ENCODE measurements at places on chromosomes 11 and 22.
A peak's percentile ranks its signal among the peaks of the same experiment; 100 is the strongest.

- peak overlapping the region; percentile 46 for H3K27ac ChIP-seq
- DNase-seq: no peak
- H3K4me3 ChIP-seq: no peak overlapping the region
- H3K27me3 ChIP-seq: no peaks in the 10 kb centered on the region
- H3K36me3 ChIP-seq: no peaks in the 10 kb centered on the region
- peaks cover 42% of the 10 kb centered on the region for H3K4me1 ChIP-seq
Observed at GRCh38 chr11:20631519-20632168, 32.2 kb downstream of the SLC6A5 start.

DNA sequence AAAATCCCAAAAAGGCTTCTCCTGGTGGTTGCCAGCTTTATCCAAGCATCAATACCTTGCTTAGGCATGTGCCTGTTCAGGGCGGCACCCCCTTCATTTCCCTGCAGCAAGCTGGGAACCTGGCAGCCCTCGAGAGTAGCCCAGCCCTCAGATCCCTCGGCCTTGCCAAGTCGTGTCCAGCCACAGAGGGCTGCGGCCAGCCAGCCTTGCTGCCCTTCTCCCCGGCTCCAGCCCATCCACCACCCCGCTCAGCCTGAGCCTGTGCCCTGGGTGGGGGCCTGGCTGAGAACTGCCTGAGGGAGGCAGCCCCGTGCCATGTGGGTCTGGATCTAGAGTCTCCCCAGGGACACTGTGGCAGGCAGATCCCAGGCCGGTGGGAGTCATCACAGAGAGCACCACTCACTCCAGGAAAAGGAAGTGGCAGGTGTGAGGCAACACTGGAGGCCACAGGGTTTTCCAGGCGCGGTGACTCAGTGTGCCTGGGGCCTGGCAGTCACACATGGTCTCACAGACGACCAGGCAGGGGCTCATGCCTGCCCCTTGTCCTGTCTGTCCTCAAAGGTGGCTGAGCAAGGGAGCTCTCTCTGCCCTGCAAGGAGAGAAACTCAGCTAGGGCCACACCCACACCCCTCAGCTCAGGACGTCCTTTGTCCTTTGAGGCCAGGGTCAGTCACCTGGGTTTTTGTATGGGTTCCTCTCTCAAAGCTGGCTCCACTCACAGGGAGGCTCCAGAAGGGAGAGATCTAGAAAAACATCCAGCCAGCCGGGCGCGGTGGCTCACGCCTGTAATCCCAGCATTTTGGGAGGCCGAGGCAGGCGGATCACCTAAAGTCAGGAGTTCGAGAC is 12.2 kb upstream of the CDC42BPG start:
- H3K4me1 ChIP-seq: peaks cover 49% of the 10 kb centered on the region
- no peak overlapping the region for H3K4me3 ChIP-seq
- H3K27ac ChIP-seq: no peak overlapping the region
- H3K36me3 ChIP-seq: 0 out of 2 replicates have a peak, but pooled peaks cover 5% of the 10 kb centered on the region
- no peak for DNase-seq

DNA sequence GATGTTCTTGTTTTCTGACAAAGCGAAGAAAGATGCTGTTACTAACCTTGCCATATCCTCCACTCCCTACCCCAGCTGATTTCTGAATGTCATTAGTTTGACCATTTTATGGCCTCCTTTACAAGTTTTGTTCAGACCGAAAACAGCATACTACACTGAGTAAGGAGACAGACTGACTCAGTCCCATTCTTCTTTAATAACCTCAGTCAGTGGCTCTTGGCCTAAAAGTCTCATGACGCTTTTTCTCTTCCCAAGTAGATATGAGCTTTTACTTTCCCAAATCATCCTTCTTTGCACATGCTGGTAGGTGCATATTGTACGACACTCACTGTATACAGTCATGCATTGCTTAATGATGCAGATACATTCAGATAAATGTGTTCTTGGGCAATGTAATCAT is 8.0 kb upstream of the FIBIN start:
- no peaks in the 10 kb centered on the region for H3K4me1 ChIP-seq
- H3K4me3 ChIP-seq: no peak overlapping the region
- H3K27me3 ChIP-seq: no peaks in the 10 kb centered on the region
- no peaks in the 10 kb centered on the region for H3K36me3 ChIP-seq
- no peak for DNase-seq

GRCh38 chr11:11555208-11555607 is 66.6 kb downstream of the GALNT18 start:
- no peaks in the 10 kb centered on the region for H3K4me1 ChIP-seq
- H3K27ac ChIP-seq: no peak overlapping the region
- H3K4me3 ChIP-seq: no peak overlapping the region
- no peaks in the 10 kb centered on the region for H3K36me3 ChIP-seq

- DNase-seq: no peak
- no peaks in the 10 kb centered on the region for H3K36me3 ChIP-seq
- H3K27me3 ChIP-seq: peaks cover 21% of the 10 kb centered on the region
- no peaks in the 10 kb centered on the region for H3K4me1 ChIP-seq
- no peak overlapping the region for H3K27ac ChIP-seq
- H3K4me3 ChIP-seq: no peak overlapping the region
Observed at GRCh38 chr22:27372969-27373670, 428.4 kb downstream of the MN1 start.

GRCh38 chr11:83156144-83156995 is 561 bp upstream of the PCF11 start:
- H3K4me3 ChIP-seq: peak overlapping the region; percentile 86
- peak overlapping the region; percentile 89 for H3K27ac ChIP-seq
- peaks cover 20% of the 10 kb centered on the region for H3K4me1 ChIP-seq
- no peaks in the 10 kb centered on the region for H3K27me3 ChIP-seq

- no peaks in the 10 kb centered on the region for H3K36me3 ChIP-seq
- no peaks in the 10 kb centered on the region for H3K27me3 ChIP-seq
- no peak overlapping the region for H3K27ac ChIP-seq
- DNase-seq: no peak
- peaks cover 3% of the 10 kb centered on the region for H3K4me1 ChIP-seq
Observed at GRCh38 chr11:68302670-68303069, 9.7 kb upstream of the LRP5 start.

DNA sequence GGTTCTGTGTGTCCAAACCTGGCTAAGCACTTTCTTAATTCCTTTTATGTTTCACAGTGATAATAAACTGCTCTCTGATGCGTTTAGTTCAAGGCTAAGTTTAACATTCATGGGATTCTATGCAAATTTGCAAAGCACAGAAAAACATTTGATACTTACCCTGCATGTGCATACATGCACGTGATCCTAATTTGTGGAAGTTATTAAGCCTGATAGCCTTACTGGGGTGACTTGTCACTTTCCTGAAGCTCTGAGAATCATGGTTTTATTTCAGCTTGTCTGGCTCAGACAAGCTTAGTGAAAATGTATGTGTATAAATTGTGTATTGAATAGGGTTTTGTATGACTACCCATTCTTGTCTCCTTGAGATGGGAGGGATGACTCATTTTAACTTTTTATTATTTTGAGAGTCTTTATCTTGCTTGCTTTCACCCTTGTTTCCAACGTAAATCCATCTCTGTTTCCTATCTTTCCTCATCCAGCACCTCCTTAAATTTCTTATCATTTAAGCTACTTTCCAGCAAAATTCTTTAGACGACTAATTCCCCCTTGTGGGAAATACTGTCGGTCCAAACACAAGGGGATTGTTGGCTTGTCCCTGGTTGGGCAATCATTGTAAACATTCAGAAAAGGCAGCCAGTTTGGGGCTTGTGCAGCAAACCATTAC is 167.1 kb downstream of the C11orf91 start:
- H3K36me3 ChIP-seq: no peaks in the 10 kb centered on the region
- no peaks in the 10 kb centered on the region for H3K27me3 ChIP-seq
- H3K27ac ChIP-seq: no peak overlapping the region
- no peak for DNase-seq
- 0 out of 2 replicates have a peak, but pooled peaks cover 4% of the 10 kb centered on the region for H3K4me1 ChIP-seq
- no peak overlapping the region for H3K4me3 ChIP-seq

DNA sequence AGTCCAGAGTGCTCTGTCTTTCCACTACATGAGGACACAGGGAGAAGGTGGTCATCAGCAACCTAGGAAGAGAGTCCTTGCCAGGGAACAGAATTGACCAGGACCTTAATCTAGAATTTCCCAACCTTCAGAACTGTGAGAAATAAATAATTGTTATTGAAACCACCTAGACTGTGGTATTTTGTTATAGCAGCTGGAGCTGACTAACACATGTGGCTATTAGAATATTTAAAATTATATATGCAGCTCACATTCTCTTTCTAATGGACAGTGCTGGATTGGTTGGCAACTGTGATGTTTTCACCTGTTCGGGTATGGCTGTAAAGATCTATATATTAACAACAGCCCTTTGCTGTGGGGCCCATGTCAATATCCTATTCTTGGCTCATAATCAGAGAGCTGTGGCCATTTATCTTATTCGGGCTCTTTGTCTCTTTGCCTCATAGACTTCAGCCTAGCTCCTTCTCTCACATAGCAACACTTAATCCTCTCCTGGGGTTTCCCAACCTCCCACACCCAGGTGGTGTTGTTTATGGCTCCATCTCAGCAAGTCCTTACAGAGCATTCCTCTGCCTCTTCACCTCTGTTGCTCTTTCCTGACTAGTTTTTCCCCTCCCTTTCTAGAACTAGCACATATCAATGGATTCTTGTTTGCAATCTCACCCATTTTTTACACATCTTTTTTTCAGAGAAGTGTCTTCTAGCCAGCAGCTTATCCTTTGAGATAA is 46.4 kb upstream of the AMOTL1 start:
- DNase-seq: no peak
- no peak overlapping the region for H3K4me3 ChIP-seq
- no peak overlapping the region for H3K27ac ChIP-seq
- no peaks in the 10 kb centered on the region for H3K36me3 ChIP-seq

GRCh38 chr22:24179478-24180210 is 1.6 kb upstream of the SUSD2 start:
- no peak for DNase-seq
- H3K27ac ChIP-seq: no peak overlapping the region
- H3K36me3 ChIP-seq: no peaks in the 10 kb centered on the region
- H3K4me1 ChIP-seq: no peaks in the 10 kb centered on the region
- no peak overlapping the region for H3K4me3 ChIP-seq

DNA sequence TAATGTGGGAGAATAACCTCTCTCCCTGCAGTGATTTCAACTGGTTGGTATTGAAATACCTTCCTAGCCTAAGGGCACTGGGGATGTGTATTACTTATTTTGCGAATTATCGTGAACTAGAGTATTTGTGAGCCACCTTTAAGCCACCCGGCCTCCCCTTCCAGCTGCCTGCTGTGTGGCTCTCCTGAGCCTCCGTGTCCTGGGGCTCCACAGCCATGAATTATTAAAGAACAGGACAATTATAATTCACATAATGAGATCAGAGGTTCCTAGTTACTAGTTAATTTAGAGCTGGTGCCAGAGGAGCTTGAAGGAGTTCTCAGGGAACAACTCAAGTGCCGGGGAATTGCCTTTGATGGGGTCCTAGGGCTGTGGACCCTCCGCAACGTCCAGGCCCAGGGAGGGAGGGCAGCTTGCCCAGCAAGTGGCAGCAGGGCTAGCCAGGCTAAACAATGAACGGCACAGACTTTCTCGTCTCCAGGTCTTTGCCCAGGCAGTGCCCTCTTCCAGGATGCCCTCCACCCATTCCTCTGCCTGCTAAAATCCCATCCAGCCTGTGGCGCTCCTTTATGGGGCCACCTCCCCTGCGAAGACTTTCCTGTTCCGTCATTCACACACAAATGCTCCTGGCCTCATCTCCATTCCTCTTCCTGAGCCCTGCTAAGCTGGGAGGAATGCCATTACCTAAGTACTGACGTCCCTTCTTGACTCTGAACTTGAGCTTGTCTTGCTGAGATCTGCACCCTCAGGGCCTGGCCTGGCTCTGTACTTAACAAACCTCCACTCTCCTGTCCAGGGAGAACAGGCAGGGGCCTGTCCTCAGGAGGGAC is 91.5 kb downstream of the RTL6 start:
- H3K4me3 ChIP-seq: no peak overlapping the region
- DNase-seq: no peak
- H3K36me3 ChIP-seq: no peaks in the 10 kb centered on the region
- H3K27ac ChIP-seq: no peak overlapping the region
- no peaks in the 10 kb centered on the region for H3K4me1 ChIP-seq

DNA sequence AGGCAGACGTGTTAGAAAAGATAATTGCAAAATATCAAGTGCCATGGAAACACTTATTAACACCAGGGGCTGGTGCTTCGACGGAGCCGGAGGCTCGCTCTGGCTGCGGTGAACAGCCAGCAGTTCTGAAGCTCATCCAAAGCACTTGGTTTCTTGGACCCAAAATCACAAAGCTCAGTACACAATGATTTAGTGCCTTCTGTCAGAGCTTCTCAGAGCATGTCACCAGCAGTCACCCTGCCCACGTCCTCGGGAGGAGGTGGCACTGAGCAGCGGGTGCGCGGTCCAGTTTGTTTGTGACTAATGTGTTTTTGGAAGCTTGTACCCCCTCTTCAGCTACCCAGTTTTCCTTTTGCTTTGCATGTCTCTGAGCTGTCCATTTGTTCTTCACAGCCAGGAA is 58.7 kb upstream of the KIRREL3 start:
- H3K4me3 ChIP-seq: no peak overlapping the region
- H3K27me3 ChIP-seq: no peaks in the 10 kb centered on the region

DNA sequence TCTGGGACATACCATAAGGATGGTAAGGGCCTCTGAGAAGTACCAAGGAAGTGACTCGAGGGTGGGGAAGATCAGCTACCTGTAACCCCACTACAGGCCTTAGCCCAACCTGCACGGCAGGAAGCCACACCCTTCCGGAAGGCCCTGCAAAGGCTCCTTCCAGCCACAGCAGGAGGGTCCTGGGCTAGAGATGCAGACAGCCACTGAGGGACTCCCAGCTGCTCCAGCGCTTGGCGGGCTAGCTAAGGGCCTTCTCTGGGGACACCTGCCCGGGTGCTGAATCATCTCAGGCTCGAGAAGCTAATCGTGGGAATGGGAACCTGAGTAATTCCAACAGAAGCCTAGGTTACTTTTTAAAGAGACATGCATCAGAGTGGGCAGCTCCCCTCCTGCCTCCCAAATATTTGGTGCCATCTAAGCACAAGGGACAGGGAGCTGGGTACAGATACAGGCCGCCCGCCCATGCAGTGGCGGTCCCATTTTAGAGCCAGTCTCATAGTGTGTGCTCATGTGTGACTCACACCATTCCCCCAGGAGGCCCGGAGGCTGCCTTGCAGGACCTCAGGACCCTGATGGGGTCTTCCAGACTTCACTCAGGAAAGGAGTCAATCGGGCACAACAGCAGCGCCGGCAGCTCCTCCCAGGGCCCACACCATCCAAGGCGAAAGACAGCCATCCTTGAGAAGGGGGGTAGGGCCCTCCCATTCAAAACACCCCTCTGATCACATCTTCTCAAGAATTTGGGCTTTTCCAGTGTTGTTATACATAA is 8.0 kb downstream of the MYH9 start:
- peak; percentile 22 for DNase-seq
- peaks cover 70% of the 10 kb centered on the region for H3K4me1 ChIP-seq
- H3K36me3 ChIP-seq: peaks cover 13% of the 10 kb centered on the region
- H3K27ac ChIP-seq: peak overlapping the region; percentile 25
- no peaks in the 10 kb centered on the region for H3K27me3 ChIP-seq

DNA sequence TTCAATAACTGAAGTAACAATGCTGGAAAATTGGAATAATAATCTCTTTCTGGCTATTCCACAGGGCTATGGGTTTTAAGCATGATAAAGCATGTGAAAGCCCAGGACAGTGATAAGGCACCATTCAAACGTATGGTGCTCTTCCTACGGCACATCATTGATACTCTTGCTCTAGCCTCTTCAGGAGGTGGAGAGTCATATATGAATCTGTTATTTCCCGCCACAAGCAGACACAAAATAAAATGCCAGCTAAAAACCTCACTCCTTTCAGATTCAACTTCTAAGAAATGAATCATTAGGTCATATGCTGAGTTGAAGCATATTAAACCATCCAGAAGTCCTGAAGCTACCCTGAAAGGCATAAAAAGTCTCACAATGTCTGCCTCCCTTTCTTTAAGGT is 49.9 kb downstream of the FZD4 start:
- H3K4me1 ChIP-seq: no peaks in the 10 kb centered on the region
- H3K27ac ChIP-seq: no peak overlapping the region
- no peak overlapping the region for H3K4me3 ChIP-seq
- DNase-seq: no peak
- no peaks in the 10 kb centered on the region for H3K36me3 ChIP-seq
